ENCODE measurements at places on chromosomes 11 and 22.

DNA sequence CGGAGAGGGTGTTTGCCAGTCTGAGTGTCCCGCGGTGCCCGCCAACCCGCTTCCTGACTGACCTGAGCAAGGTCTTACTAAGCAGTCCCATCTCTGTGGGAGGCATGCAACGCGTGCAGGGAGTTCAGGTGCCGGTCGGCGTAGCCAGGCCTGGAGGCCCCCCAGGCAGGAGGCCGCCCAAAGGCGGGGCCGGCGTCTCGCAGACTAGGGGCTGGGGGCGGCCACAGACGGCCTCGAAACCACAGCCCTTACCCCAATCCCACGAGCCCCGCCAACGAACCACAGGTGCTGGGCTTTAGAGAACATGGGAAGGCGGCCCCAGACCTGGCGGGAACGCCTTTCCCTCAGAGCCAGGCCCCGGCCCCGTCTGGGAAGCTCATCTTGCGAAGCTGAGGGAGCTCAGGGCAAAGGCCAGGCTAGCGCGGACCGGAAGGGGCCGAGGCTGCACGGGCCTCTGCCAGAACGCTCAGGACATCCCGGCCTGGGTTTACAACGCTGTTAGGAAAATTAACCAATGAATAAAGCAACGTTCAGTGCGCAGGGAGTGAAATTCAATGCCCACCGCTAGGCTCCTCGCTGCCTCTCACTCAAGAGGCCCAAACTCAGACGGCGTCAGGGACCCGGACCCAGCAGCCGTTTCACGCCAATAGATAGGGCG is 2.1 kb upstream of the MTFP1 start:
- no peak for DNase-seq

DNA sequence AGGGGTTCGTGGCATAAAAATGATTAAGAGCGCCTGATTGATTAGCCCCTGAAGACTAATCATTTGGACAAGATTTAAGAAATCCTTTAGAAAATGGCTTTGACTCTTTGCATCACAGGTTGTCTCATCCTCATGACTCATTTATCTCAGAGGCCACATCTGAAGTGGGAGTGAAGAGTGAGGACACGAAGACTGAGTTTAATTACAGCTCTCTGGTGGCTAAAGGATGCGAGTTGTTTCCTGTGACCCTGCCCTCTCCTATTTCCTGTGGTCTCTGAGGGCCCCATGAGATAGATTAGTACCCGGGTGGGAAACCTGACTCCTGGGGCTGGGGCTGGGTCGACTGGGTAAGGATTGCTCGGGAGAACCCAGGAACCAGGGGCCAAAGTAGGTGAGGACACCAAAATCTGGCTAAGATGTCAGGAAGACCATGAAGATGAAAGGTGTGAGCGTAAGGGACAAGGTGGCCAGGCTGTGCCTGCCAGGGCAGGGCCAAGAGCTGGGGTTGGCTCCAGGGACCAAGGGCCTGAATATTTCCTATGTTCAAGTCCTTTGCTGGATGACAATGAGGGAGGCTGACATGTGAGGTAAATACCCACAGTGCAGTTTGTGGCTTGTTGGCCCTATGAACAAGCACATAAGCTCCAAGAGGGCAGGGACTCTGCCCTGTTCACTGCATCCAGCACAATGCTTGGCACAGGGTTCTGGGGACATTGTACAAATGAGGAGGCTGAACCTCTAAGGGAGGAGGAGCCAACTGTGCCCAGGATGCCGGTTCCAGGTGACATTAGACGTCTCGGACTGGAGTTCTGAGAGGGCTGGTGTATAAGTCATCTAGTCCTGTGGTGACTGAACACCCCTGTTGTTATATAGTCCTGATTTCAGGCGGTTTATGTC is 3.6 kb downstream of the OTOG start:
- DNase-seq, result no peak

GRCh38 chr22:42910221-42910942 is 53.3 kb upstream of the ARFGAP3 start:
- DNase-seq, result no peak

GRCh38 chr11:24060125-24060524 is 436.7 kb upstream of the LUZP2 start:
- DNase-seq, result no peak

DNA sequence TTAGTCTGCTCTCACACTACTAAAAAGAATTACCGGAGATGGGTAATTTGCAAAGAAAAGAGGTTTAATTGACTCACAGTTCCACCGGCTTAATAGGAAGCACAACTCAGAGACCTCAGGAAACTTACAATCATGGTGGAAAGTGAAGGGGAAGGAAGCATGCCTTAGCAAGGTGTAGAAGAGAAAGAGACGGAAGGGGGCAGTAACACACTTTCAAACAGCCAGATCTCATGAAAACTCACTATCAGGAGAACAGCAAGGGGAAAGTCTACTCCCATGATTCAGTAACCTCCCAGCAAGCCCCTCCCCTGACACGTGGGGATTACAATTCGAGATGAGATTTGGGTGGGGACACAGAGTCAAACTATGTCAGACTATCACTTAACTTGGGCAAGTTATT is 236.6 kb upstream of the ANO3 start:
- no peak for DNase-seq

GRCh38 chr11:83007909-83008580 is 63.7 kb downstream of the RAB30 start:
- DNase-seq, result no peak

DNA sequence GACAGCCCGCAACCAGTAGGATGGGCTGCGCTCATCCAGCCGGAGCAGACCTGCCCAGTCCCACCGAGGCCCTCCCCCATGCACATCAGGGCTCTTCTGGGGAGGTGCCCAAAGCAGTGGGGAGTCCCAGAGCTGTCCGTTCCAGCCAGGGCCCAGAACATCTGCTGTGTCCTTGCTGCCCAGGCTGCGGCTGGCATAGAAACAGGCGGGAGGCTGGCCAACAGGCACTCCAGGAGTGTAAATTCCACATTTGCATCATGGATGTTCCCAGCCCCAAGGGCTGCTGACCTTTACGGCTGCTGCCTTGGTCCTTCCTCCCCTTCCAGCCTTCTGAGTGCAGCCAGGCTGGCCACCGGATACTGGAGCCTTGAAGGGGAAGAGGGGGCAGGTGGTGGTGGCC is 30.0 kb upstream of the SYT7 start:
- DNase-seq, result no peak

- no peak for DNase-seq
Measured at GRCh38 chr11:28860893-28861292, 752.7 kb downstream of the METTL15 start.

DNA sequence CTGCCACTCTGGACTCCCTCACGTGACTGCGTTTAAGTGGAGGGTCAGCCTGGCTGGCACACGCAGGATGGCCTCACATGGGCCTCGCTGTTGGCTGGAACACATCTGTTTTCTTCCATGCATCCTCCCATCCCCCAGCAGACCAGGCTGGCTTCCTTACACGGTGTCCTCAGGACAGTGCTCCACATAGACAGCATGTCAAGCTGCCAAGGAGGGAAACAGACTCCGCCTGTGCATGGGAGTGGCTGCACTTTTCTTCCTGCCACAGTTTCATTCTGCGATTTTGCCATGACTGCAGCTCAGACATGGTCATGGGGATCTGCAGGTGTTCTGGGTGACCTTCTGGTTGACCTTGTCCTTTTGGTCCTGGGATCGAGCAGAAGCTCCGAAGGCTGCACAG is 344.2 kb downstream of the SHANK2 start:
- no peak for DNase-seq

DNA sequence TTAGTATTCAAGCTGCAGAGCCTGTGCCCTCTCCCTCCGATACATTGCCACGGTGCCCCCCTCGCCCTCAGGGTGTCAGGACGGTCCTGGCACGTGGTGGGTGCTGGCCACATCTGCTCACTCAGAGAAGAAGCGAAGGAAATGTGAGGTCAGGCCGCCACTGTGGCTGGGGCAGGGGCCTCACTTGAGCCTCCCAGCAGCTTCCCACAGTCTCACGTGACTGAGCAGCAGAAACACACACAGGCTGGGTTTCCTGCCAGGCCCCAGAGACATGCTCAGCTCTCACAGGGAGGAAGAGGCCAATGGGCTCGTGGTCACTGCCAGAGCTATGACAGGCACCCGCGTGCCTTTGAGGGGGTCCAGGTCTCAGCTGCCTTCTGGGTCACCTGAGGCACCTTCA is 37.9 kb upstream of the PRR5 start:
- DNase-seq, result no peak

DNA sequence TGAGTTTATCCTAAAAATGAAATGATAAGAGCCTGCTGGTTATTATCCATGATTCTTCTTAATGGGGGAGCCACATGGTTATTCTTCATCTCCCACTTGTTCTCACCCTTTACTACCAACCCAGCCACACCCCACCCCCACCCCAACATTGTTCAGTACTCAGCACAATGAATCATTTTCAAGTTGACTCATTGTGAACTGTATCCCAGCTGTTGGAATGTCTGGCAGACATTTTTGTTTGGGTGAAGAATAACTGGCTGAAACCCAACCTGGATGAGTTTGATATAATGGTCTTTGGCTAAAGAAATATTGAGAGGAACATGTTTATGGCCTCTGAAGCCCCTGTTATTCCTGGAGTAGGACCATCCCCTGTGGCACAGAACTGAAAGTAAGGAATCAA is 136.2 kb downstream of the ELP4 start:
- DNase-seq, result peak; percentile 73

DNA sequence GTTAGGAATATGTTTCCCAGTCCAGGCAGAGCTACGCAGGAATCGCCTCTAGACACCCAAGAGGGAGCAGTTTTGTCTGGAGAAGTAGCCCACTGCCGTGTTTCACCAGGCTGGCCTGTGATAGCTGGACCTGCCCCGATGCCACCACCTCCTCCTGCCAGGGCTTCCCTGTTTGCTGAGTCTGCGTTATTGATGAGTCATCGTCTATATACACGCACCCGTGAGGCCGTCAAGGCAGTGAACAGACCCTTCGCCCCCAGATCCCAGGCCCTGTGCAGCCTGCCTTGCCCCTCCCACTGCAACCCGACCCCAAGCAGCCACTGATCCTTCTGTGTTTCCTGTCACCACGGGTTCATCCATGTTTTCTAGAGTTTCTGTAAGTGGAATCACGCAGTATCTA is 141.9 kb downstream of the IGLL1 start:
- DNase-seq, result no peak

- no peak for DNase-seq
Measured at GRCh38 chr11:60305906-60306619, 21.0 kb upstream of the MS4A6E start.
